A549 treated with GW870086 at 1 μM for 4 hours (cell line): ENCODE measurements at places on chromosomes 12 and 14. TPM values are rescaled to one million over a fixed set of nuclear protein-coding genes. Genes with fewer than 3 reads are reported as not detected.

SERPINA12 gene
- not detected in 5 replicates for total RNA-seq

TAS2R20 gene
- 0.09 to 0.21 TPM in 2 of 5 replicates, not detected in the others for total RNA-seq

LRP1-AS gene
- not detected in 5 replicates for total RNA-seq

SLC25A21 gene
- 0.55 to 1.0 TPM (median 0.73 TPM) in 5 replicates for total RNA-seq

MAP1LC3B2 gene
- total RNA-seq: 1.3 to 1.6 TPM (median 1.3 TPM) in 5 replicates

CCDC60 gene
- total RNA-seq: not detected in 5 replicates
